T-helper 2 cell (primary cell): ENCODE measurements at places on chromosomes 3 and 15.

DNA sequence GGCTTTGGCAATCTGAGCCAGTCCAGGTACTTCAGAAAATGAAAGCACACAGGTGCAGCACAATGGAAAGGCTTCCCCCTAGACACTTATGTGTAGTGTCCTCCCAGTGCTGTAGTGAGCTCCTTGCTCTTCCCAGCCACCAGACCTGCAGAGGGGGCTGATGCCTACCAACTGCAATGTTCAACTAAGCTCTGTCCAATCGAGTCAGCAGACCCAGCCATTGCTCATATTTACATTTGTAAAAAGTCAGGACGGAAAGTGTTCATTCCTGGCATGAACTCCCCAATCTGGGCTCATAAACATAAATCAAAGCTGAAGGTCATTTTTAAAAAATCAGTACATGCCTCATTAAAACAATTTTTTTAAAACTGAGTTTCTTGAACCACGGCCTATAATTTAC, 73.0 kb downstream of the FOXP1 start:
- no peak for DNase-seq

GRCh38 chr3:28645149-28645548, 296.5 kb upstream of the AZI2 start:
- no peak for DNase-seq

- DNase-seq, result no peak
Observed at GRCh38 chr3:179146911-179147513, 1.1 kb upstream of the PIK3CA start.

GRCh38 chr3:34106879-34107278, 308.4 kb downstream of the PDCD6IP start:
- no peak for DNase-seq

DNA sequence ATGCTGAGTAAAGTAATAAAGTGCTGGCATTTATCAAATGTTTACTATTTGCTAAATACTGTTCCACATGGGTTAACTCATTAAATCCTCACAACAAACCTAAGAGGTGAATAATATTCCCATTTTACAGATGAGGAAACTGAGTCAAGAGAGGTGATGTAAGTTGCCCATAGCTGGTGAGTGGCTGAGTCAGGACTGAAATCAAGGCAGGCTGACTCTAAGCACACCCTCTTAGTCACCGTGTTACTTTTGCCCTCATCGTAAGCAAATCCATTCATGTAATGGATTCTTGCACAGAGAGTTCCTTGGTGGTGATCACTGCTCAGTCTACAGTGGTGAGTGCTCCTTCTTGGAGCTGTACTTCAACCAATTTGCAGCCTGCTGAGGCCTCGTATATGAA, 28.9 kb upstream of the PTX3 start:
- DNase-seq, result no peak

DNA sequence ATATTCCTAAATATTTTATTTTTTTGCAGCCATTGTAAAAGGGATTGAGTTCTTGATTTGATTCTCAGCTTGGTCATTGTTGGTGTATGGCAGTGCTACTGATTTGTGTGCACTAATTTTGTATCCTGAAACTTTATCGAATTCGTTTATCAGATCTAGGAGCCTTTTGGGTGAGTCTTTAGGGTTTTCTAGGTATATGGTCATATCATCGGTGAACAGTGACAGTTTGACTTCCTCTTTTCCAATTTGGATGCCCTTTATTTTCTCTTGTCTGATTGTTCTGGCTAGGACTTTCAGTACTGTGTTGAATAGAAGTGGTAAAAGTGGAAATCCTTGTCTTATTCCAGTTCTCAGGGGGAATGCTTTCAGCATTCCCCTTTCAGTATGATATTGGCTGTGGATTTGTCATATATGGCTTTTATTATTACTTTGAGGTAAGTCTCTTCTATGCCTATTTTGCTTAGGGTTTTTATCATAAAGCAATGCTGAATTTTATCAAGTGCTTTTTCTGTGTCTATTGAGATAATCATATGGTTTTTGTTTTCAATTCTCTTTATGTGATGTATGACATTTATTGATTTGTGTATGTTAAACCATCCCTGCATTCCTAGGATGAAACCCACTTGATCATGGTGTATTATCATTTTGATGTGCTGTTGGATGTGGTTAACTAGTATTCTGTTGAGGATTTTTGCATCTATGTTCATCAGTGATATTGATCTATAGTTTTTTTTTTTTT, 11.4 kb upstream of the SLC9A9 start:
- DNase-seq, result no peak

GRCh38 chr3:45003859-45004258, 22.2 kb upstream of the CLEC3B start:
- DNase-seq, result no peak

- no peak for DNase-seq
Observed at GRCh38 chr3:55012091-55012490, 84.2 kb upstream of the LRTM1 start.

GRCh38 chr3:122890720-122891220, 95.9 kb downstream of the SLC49A4 start:
- no peak for DNase-seq

DNA sequence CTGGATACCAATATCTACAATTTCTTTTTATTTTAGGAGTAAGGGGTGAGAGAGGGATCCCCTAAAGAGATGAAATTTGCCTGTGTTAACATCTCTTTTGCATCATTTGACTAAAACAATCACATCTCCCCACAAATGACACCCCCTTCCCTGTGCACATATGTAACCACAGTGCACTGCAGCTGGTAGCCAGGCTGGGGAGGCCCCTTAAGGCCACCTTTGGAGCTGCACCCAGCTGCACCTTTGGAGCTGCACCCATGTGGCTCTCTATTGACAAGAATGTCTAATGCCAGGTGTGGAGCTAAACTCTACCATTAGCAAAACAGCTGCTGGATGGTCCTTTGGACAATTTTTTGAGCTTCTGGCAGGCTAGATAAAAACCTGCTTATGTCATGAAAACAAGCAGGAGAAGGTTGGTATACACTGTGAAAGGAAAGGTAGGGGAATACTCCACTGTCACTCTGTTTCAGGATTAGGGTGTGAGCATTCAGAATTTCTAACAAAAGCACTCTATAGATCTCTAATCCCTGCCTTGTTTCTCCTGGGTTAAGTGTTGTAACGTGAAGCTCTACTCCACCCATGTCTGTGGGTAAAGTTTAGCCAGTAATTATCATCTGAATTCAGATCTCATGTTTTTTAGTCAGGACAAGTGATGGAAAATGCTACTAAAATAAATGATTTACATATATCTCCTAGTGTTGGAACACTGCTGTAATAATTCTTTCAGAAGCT, 52.1 kb downstream of the TFG start:
- no peak for DNase-seq

DNA sequence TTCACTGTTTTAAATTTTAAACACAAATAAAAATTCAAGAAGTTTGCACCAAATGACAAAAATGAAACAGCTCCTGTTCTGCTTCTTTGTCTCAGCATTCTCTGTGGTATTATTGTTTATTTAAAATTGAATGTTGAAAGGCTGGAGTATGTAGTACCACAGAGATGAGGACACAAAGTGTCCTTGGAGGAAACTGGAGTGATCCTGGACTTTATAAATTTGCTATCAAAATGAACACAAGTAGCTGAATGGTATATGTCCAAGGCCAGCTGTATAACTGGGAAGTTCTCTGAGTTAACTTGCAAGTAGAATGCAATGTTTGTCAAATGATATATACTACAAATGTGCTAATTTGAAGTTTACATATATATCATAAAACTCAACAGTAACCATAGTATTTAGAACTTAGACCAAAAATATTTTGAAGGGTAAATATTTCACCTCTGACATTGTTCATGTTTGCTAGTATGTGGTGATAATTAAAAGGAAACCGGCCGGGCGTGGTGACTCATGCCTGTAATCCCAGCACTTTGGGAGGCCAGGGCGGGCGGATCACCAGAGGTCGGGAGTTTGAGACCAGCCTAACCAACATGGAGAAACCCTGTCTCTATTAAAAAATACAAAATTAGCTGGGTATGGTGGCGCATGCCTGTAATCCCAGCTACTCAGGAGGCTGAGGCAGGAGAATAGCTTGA, 12.3 kb downstream of the BTLA start:
- DNase-seq, result no peak

DNA sequence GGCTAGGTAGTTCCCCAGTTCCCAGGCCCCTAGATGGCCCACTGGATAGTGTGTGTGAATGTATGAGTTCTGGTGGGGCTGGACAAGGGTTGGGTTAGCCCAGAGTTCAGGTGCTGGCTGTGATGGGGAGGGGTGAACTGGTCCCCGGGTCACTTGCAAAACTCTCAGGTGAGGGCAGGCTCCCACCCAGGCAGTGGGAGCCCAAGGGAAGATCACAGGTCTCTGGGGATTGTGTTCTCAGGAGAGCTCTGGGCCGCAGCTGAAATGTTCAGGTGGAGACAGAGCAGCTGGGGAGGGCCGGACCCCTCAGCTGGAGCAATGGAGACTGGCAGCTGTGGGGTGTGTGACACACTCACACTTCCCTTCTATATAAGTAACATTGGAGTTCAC, 12.8 kb upstream of the FAM98B start:
- DNase-seq, result no peak

GRCh38 chr3:196378146-196378841, 40.1 kb upstream of the TM4SF19 start:
- no peak for DNase-seq

DNA sequence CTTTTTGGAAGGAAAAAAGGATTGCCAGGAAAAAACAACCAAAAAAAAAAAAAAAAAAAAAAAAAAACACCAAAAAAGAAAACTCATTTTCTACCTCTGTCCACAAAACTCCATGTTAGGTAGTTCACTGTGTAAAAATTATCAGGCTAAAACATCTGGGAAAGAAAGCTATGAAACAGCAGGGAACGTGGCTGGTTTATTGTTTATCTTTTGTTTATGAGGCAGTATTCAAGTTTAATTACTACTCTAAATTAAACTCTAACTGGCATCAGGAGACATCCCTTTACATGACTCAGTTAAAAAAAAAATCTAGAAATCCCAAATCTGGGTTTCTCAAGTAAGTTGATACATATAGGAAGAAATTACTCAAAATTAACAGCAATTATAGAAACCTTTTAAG, 21.8 kb downstream of the MEIS2 start:
- no peak for DNase-seq

GRCh38 chr3:159273608-159274007, 471.8 kb downstream of the MFSD1 start:
- DNase-seq, result no peak

- DNase-seq, result no peak
Observed at GRCh38 chr15:84398763-84399701, 163.5 kb downstream of the GOLGA6L4 start.

DNA sequence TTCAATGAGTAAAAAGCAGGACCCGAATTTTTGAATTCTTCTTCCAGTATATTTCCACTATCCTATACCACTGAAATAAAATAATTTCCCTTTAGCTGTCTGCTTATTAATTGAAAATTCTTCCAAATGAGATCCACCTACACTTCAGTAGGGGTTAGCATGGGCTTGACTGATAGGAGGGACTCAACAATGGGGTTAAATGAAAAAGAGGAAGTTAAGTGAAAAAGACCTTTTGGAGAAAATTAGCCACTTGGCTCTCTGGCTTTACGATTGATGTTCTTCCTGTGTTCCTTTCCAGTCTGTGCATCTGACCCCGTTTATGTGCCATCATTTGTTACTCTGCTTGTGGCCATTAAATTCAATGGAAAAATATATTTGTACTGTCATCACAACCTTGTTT, 54.0 kb upstream of the GCNT3 start:
- no peak for DNase-seq

- DNase-seq, result peak; percentile 25
Observed at GRCh38 chr15:72722071-72722696, 36.2 kb downstream of the BBS4 start.

DNA sequence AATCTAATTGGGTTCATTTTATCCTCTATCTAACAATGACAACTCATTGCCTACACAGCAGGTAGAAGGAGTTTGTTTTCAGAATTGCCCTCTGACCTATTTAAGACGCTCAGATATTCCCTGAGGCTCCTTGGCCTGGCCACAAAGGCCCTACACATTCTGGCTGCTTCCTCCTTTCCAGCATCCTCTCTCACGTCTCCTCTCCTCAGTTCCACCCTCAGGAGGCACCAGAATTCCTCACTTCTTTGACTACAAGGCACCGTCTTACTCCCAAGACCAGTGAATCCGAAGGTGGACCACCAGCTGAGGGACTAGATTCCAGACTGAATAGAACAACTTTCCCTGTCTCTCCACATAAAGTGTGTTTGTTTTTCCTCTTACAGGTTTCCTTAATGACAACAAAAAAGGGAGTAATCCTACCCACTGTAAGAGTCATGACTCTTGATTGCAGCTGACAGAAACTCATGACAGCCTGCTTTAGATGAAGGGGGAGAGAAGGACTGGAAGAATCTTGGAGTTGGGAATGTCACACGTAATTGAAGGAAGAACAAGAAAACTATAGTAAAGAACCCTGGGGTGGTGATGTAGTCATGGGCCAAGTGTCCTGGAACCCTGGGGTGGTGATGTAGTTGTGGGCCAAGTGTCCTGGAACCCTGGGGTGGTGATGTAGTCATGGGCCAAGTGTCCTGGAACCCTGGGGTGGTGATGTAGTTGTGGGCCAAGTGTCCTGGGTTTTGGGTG, 22.0 kb upstream of the MUC20 start:
- DNase-seq, result no peak

GRCh38 chr15:89364341-89364740, 29.7 kb upstream of the POLG start:
- DNase-seq, result no peak

DNA sequence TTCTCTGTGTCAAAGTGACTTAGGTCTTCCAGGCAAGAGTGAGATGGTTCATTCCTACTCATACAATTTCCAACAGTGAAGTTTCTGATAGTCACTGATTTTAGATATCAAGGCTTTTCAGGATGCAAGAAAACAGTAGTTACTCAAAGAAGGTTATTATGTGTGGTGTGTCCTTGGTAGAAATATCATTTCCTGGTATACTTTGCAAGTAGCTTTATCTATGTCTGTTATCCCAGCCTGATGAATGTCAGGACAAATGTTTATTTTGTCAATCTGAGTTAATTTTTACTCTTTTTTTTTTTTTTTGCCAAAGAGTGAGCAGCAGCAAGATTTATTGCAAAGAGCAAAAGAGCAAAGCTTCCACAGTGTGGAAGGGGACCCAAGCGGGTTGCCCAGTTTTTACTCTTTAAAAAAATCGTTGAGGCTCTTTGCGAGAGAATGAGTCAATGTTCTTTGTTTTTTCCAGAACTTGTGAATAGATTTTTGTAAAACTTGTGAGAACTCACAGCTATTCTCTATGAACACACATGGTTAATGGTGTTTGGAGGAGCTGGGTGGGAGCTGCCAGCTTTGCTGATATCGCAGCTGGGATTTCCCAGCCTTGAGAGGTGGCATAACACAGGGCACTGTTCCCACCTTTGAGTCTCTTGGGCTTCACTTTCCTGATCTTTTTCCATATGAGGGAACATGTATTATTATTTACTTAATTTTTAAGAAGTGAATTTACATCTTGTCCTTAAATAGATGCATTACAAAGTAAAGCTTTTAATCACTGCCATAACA, 51.9 kb downstream of the SV2B start:
- no peak for DNase-seq

GRCh38 chr3:50737906-50738598, 63.3 kb downstream of the DOCK3 start:
- no peak for DNase-seq

- no peak for DNase-seq
Observed at GRCh38 chr3:112122870-112123269, 10.2 kb downstream of the GCSAM start.
